ENCODE measurements at places on chromosomes 12 and 14.

GRCh38 chr14:45492876-45493275, 239.9 kb upstream of the MIS18BP1 start:
- DNase-seq: no peak

GRCh38 chr12:93722835-93723567, 45.8 kb downstream of the CRADD start:
- DNase-seq: no peak

DNA sequence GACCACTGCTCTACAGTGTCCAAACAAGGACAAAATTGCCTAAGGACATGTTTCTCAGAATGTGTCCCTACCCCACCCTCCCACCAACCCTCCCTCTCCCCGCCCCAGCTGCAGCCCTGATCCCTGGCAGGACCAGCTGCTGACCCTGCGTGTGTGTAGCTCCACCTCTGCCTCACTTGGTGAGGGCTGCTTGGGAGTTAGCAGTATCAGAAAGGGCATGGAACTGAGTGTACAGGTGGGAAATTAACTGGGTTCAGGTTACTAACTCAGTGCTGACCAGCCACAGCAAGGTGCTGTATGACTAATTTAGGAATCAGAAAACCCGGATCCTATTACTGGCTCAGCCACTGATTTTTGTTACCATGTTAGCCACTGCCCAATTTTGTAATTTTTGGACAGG, 11.3 kb upstream of the PLEKHD1 start:
- DNase-seq: no peak

GRCh38 chr14:81416981-81417380, 16.9 kb upstream of the STON2 start:
- no peak for DNase-seq

DNA sequence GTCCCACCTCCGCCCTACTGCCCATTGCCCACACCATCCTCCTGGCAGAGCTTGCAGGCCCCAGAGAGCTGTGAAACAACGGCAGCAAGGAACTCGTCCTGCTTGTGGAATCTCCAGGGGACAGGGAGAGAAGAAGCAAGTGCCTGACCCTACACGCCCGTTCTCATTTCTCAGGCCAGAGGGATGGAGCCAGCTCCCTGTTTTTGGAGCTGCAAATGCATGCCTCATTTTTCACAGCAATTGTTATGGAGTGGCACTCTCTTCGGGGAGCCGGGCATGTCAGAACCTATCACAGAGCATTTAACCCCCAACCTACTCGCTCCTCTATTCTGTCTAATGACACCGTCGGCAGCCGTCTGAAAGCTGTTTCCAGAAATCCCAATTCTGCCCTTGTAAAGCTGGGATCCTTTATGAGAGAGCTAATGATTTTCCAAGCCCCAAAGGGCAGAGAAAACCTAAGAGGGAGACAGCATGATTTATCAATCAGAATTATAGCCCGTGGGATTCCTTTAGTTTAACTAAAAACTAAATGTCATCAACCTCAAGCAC, 222.3 kb upstream of the NOS1 start:
- DNase-seq: no peak

DNA sequence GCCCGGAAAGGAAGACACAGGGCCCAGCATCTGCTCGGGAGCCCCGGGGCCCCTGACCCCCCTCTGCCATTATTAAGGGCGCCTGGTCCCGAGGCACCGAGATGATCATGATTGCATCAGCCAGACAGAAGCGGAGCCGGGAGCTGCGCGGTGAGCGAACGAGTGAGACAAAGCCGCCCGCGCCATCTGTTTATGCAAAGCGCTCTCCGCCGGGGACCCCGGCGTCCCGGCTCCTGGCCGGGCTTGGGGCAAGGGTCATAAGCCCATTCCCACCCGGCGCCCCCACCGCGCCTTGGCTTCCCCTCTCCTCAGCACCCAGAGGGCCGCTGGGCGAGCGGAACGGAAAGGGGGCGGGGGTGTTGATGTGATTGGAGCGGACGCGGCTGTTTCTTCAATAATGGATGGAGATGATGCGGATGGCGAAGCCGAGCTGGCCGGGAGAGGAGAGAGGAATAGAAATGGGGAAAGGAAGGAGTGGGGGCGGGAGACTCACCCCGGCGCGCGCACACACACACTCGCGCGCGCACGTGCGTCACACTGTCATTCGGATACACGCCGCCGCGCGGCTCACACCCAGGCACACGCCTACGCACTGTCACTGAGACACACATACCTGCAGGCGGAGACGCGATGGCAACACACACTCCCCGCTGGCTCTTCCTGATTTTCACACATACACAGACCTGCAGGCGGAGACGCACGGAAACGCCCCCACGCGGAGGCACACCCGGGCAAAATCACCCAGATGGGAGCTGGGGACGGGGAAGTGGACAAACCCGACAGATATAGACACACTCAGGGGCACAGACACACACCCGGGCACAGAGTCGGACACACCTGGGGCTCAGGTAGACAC, 10.7 kb downstream of the STAC3 start:
- no peak for DNase-seq

- DNase-seq: no peak
These were observed 78.5 kb downstream of the VCPKMT start for GRCh38 chr14:50037852-50038251.

- no peak for DNase-seq
These were observed 80.0 kb upstream of the EGLN3 start for GRCh38 chr14:34030864-34031263.

- no peak for DNase-seq
These were observed 26.2 kb downstream of the ZCRB1 start for GRCh38 chr12:42299392-42300308.

DNA sequence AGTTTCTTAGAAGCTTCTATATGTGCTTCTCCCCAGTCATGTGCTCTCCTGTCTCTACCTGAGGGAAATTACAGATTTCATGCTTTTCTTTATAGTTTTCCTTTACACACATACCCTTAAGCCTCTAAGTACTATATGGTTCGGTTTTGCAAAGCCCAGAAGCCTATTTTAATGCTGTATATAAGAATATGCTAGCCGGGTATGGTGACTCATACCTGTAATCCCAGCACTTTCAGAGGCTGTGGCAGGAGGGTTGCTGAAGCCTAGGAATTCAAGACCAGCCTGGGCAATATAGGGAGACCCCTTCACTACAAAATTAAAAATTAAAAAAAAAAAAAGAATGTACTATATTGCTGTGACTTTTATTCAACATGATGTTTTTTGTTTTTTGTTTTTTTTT, 15.4 kb downstream of the DGLUCY start:
- DNase-seq: no peak

DNA sequence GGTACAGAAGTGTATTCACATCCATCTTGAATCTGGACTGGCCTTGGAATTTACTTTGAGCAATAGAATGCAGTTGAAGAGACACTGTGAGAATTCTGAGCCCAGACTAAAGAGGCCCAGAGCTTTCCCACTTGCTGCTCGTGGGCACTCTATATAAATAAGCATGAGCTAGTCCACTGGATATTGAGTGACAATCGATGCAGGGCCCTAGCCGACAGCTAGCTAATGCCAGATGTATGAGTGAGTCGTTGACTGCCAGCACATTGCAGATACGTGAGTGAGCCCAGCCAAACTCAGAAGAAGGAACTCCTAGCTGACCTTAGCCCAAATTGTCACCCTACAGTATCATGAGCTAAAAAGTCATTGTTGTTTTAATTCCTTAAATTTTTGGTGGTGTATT, 24.9 kb downstream of the NAV3 start:
- no peak for DNase-seq

DNA sequence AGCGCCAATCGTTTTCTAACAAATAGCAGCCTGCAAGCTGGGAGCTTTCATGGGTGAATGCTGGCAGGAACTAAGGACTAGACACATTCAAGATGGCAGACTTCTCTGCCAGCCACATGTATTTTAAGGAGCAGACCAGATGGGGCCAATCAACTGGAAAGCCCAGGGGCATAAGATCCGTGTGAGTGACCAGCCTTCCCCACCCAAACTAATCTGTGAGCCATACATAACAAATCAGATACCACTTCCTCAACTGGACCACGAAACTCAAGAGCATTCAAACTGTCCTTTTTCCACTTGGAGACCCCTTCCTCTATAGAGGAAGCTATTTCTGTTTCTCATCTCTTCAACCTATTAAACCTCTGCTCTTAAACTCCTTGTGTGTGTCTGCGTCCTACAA, 9.7 kb downstream of the TCL1B start:
- DNase-seq: no peak

DNA sequence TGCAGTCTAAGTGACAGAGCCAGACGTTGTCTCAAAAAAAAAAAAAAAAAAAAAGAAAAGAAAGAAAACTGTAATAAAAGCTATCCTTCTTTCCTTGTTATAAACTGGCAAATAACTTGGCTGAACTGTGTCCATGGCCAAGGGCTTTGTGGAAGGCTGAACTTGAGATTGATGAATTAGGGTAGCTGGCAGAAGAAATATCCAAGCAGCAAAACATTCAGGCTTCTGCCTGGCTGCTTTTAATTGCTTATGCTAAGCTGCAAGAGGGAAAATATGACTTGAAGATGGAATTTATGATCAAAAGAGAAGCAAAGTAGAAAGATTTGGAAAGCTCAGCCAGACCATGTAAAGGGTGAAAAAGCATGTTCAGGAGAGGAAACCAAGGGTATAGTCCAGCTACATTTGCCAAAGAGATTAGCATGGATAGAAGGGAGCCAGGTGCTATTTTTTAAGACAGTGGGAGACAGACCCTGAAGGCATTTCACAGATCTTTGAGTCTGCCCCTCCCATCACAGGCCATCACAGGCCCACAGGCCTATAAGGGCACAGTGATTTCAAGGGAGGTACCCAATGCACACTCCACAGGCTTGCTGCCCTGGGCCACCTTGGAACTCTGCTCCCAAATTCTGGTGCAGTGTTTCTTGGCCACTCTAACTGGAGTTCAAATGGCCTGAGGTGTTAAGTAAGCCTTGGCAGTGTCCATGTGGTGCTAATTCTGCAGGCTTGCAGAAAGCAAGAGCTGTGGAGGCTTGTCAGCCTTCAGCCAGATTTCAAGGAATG, 226.0 kb downstream of the AEBP2 start:
- DNase-seq: no peak

GRCh38 chr12:57152639-57153038, 5.2 kb upstream of the LRP1-AS start:
- no peak for DNase-seq

DNA sequence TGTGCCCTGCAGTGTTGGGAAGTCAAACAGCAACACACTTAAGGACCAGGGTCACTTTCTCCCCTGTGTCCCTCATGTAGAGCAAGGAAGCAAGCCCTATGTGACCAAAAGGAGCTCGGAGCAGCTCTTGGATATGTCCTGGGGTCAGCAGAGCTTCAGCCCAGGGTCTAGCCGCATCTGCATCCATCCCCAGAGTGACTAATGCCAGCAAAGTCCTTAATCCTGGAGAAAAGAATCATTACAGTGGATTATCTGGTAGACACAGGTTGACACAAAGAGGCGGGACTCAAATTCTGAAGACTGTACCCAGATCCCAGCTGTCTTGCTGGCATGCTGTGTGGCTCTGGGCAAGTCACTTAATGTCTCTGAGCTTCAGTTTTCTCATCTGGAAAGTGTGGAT, 239.1 kb upstream of the PWP1 start:
- DNase-seq: no peak

- no peak for DNase-seq
These were observed 799 bp downstream of the ZNF219 start for GRCh38 chr14:21097636-21098075.

DNA sequence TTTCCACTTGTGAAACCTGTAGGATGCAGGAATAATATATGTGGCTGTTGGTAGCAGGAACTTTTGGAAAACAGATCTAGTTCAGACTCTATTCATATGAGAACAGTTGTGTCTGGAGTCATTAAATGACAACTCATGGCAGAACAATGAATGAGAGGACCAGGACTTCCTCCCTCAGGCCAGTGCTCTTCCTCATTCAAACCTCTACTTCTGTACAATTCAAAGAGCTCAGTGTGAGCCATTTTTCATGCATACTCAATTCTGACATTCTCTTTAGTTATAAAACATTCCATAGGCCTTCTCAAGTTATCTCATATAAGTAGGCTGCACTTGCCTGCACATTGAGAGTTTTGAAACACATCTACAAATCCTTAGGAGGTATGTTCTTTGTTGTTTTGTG, 1526.6 kb upstream of the FLRT2 start:
- DNase-seq: no peak

- DNase-seq: no peak
These were observed 80.5 kb downstream of the TMEM260 start for GRCh38 chr14:56659964-56660551.

GRCh38 chr12:19138956-19139355, 9.4 kb downstream of the PLEKHA5 start:
- DNase-seq: no peak

- no peak for DNase-seq
These were observed 91.7 kb upstream of the PELI2 start for GRCh38 chr14:56026506-56026905.

DNA sequence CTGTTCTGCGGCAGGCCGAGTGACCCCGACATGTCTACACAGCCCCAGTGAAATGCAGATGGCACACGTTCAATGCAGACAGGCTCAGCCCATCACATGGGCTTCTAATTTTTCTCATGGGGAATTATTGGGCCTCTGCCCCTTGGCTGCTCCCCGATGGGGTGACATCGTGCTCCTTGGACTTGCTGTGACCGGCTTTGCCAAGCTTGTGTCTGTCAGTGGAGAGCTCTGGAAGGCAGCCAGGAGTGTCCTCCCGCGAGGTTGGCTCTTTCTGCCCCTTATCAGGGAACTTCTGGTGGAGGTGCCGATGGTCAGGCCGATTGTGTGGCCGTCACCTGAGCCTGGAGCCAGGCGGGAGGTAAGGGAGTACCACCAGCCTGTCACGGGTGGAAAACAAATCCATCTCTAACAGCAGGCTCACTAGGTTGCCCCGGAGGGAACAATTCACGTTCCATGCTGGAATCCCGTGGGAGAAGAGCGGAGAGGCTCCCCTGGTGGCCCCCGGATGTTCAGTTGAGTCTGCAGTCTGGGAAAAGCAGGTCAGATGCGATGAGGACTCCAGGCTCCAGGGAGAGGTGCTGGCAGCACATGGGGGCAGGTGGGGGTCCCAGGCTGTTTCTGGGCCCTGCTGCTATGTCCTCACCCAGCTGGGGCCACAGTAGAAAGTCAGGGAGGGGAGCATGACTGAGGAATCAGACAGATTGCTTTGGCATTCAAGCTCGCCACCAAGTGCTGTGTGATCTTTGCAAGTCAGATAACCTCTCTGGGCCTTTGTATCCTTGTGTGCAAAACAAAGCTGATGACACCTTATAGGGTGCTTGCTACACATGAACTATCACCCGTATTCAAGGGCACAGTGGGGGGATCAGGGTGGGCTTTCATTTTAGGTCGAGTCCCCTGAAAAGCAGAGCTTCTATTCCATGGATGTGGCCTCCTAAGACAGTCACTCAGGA, 43.2 kb upstream of the EML1 start:
- no peak for DNase-seq

- peak; percentile 77 for DNase-seq
These were observed 74.7 kb downstream of the ITPK1 start for GRCh38 chr14:93040982-93041381.

DNA sequence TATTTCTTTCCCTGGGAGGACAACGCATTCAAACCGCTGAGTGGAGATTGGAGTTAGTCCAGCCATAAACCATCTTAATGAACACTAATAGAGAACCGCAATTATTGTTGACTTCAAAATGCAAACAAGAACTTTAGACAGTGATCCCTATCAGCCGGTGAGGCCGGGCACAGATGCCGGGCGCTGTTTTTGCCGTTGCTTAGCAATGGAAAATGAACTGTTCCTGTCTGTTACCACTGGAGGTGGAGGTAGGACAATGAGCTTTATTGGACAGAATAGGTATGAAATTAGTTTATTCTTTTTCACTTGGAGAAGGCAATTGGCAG, 216.8 kb downstream of the TTC8 start:
- no peak for DNase-seq

GRCh38 chr12:42987216-42987650, 397.7 kb upstream of the PRICKLE1 start:
- no peak for DNase-seq

- no peak for DNase-seq
These were observed 43.3 kb upstream of the MBIP start for GRCh38 chr14:36363704-36364103.
